Esophagus muscularis mucosa (tissue), 4 donors: ENCODE measurements at places on chromosomes 16 and 17.

- no peak for DNase-seq
- H3K36me3 ChIP-seq = no peaks in the 10 kb centered on the region
- no peak overlapping the region for H3K27ac ChIP-seq
- peak overlapping the region; percentile 48 for H3K4me3 ChIP-seq
Measured at GRCh38 chr16:86565644-86566511, 751 bp upstream of the FOXC2 start.

GRCh38 chr17:83109793-83110645 is 30.6 kb downstream of the METRNL start:
- H3K27ac ChIP-seq = peak overlapping the region; percentile 75
- DNase-seq = peak; percentile 95
- H3K4me1 ChIP-seq = peaks cover 22% of the 10 kb centered on the region
- no peaks in the 10 kb centered on the region for H3K36me3 ChIP-seq
- peak overlapping the region; percentile 53 for H3K4me3 ChIP-seq

DNA sequence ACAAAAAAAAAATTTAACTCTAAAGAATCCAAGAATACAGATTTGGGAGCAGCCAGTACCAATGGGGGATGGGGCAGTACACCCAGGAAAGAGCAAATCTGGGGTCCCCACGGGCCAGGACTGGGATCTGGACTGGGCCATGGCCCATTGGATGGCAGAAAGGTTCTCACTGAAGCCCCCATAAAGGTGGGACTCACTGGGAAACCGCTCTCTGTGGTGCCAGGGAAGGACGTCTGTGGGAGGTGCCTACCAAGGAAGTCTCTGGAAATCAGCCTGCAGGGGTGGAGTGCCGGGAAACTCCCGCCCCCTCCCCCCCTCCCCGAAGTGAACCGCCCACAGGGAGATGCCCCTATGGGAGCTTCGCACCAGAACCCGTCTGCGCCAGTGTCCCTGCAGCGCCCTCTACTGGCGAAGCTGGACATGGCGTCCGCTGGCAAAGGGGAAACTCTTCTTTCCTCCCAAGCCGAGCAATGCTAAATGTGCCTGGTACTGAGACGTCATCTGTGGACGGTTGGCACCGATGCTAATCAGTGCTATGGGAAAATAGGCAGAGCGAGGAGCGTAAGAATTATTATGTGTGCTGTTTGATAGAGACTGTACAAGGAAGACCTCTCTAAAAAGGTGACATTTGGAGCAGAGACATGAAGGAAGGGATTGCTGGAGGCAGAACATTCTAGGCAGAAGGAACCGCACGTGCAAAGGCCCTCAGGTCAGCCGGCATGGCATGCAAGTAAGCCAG is 671.1 kb downstream of the WWOX start:
- no peaks in the 10 kb centered on the region for H3K36me3 ChIP-seq
- no peak overlapping the region for H3K4me3 ChIP-seq

GRCh38 chr16:89695086-89695874 is 6.2 kb downstream of the SPATA2L start:
- H3K27ac ChIP-seq = no peak overlapping the region
- H3K4me3 ChIP-seq = no peak overlapping the region
- H3K4me1 ChIP-seq = peaks cover 9% of the 10 kb centered on the region

DNA sequence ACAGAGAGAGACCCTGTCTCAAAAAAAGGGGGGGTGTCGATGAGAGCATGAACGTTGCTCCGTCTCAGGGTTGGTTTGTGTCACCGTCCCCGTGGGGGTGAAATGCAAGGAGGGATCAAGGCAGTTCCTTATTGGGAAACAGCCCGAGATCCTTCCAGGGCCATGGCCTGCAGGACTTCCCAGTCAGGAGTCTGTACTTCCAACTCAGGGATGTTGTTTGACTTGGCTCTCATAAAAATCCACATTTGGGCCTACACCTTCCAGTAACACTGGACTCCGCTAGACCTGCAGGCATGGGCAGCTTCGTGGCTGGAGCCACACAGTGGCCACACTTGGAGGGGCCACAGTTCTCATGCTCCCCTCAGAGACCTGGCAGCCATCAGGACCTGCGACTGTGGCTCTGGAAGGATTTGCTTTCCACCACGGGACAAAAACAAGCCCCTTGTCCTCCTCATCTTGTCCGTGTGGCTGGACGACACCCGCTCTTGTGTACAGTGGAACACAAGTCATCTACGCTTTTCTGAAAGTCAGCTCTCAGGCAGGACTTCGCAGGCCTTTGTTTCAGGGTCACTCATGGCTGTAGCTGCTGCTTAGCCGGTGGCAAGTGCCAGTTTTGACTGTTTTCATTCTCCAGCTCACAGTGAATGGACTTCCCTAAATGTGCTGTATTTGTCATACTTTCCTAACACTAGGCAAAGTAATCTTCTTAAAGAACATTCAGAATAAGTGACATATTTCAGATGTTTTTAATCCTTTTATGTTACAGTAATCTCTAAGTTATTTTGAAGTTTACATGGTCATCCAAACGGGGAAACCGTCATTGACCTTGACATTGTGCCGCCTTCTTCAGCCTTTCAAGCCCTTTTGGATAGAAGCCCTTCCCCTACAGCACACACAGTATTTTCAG is 24.2 kb upstream of the IL17C start:
- no peaks in the 10 kb centered on the region for H3K4me1 ChIP-seq
- H3K4me3 ChIP-seq = no peak overlapping the region
- no peaks in the 10 kb centered on the region for H3K27me3 ChIP-seq
- peaks cover 67% of the 10 kb centered on the region for H3K36me3 ChIP-seq
- DNase-seq = no peak
- H3K27ac ChIP-seq = no peak overlapping the region

DNA sequence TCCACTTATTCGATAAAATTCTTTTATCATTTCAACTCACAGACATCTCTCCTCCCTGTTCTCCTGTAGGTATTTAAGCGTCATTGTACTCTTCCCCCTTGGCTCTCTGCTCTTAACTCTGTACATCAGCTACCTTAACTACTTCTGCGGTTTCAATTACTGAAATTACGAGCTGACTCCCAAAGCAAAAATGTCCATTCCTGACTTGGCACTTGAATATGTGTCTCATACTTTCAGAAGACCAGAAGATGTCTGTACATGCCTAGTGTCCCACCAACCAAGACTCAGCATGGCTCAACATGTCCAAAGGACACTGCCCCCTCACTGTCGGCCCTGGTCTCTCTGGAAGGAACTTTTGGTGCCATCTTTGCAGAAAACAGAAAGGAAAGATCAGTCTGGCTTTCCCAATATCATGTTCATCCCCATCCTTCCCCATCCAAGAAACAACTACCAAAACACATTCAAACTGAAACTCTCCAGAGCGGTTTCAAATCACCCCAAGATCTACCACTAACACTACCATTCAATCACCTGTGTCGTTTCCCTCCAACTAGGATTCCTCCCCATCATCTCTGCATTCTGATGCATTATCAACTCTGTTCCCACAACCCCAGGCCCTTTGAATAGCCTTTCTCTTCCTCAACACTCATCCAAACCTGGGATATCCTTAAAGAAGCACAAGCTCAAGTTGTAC is 74.9 kb downstream of the ZFHX3 start:
- H3K36me3 ChIP-seq = no peaks in the 10 kb centered on the region
- no peak overlapping the region for H3K27ac ChIP-seq
- H3K4me1 ChIP-seq = peaks cover 18% of the 10 kb centered on the region
- DNase-seq = no peak

DNA sequence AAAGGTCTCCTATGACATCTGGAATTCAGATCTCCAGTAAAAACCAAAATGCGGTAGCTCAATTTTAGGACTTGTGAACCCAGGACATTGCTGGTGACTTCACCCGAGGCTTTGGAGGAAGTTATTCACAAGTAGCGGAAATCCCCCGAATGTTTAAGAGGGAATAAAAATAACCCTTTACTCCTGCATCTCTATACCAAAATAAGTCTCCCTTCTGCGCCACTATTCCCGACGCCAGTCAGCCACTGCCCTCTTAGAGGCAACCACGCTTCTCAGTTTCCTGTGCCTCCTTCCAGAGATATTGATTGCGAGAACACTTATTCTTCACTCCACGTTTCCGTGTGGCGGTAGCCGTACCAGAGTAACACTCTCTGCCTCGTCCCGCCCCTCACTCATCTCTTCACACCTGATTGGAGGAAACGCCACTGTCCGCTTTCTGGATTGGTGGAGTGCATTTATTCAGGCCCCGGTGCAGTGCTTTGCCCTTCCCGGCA is 27.4 kb downstream of the EMP2 start:
- DNase-seq = no peak
- peak overlapping the region; percentile 23 for H3K4me3 ChIP-seq
- peaks cover 51% of the 10 kb centered on the region for H3K4me1 ChIP-seq
- no peaks in the 10 kb centered on the region for H3K27me3 ChIP-seq
- peak overlapping the region; percentile 4 for H3K27ac ChIP-seq

DNA sequence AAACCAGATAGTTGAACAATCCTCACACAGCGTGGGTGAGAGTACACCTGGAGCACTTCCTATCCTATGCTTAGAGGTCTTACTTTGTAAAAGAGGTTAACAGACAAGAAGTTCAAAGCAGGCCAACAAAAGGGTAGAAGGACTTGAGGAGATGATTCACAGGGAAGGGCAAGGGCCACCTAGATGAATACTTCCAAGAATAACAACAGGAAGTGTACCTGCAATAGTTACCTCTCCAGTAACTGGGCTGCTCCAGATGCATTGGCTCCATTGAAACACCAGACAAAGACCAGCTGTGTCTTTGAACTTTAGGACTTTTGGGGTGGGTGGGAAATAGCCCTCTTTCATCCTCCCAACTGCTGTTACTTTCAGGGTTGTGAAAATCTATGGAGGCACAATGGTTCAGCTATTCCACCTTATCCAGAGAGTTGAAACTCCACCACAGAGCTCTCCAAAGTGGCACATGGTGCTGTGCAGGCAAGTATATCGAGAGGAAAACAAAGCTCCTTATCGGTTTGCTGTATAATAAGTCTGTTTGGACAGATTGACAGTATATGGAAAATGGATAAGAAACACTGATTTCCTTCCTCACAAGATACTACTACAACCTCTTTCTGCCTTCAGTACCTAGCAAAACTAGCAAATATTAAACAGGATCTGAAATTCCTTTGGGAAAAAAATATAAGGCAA is 22.7 kb downstream of the RNF43 start:
- H3K27me3 ChIP-seq = no peaks in the 10 kb centered on the region
- no peak for DNase-seq
- H3K36me3 ChIP-seq = no peaks in the 10 kb centered on the region
- no peak overlapping the region for H3K4me3 ChIP-seq
- no peaks in the 10 kb centered on the region for H3K4me1 ChIP-seq
- no peak overlapping the region for H3K27ac ChIP-seq

- peak overlapping the region; percentile 70 for H3K27ac ChIP-seq
- no peaks in the 10 kb centered on the region for H3K27me3 ChIP-seq
- no peaks in the 10 kb centered on the region for H3K36me3 ChIP-seq
- H3K4me3 ChIP-seq = no peak overlapping the region
- peaks cover 22% of the 10 kb centered on the region for H3K4me1 ChIP-seq
Measured at GRCh38 chr16:66036184-66036583, 330.3 kb upstream of the CDH5 start.
